ENCODE measurements at places on chromosomes 7 and 10.

- DNase-seq, result no peak
Observed at GRCh38 chr10:77901743-77902142, 24.8 kb downstream of the DLG5 start.

DNA sequence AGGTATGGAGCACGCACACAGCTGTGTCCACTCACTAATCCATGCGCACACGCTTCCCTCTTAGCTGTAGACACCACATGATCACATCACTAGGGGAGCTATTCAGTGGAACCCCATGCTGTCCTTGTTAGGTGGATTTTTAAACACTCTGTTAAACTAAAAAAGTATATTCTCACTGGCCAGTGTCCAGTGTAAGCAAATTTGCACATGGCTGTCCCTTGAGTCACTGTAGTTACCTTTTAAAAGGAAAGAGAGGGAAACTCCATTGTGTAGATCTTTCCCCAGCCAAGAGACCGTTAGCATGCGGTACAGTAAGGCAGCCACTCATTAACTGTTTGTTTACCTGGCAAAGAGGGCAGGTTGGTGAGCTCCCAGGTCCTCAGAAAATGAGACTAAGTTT, 81.6 kb upstream of the INSYN2A start:
- DNase-seq, result no peak

GRCh38 chr7:19397911-19398310, 252.7 kb upstream of the FERD3L start:
- no peak for DNase-seq

DNA sequence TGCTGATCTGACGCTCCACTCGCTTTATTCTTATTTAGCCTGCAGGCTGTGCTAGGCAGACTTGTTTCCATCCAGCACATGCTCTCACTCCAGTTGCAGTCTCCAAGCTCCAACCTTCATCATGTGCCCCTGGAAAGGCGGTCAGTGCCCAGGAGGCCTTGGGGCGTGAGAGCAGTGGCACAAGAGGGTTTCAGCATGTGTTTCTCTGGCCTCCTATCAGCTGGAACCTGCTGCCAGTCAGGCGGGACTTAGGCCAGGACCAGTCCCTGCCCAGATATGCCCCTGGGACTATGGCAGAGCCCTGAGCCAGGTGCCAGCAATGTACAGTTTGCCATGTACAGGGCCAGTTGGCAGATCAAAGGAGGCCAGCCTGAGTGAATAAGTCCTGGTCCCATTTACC, 330.2 kb upstream of the FZD1 start:
- no peak for DNase-seq

DNA sequence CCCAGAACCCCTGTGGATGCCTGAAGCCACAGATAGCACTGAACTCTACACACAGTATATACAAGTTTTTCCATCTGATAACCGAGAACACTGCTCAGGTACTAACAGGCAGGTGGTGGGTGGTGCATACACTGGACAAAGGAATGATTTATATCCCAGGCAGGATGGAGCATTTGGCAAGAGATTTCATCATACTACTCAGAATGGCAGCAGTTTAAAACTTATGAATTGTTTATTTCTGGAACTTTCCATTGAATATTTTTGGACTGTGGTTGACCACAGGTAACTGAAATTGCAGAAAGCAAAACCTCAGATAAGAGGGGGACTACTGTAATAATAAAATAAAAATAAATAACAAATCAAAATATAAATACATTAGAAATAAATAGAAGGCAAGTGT, 10.9 kb upstream of the KCNMA1 start:
- no peak for DNase-seq

- no peak for DNase-seq
Observed at GRCh38 chr10:103499881-103500280, 6.4 kb downstream of the NEURL1 start.
